SJCRH30 (cell line): ENCODE measurements at places on chromosomes 5 and 9. TPM values are rescaled to one million over a fixed set of nuclear protein-coding genes. Genes with fewer than 3 reads are reported as not detected.

DNA sequence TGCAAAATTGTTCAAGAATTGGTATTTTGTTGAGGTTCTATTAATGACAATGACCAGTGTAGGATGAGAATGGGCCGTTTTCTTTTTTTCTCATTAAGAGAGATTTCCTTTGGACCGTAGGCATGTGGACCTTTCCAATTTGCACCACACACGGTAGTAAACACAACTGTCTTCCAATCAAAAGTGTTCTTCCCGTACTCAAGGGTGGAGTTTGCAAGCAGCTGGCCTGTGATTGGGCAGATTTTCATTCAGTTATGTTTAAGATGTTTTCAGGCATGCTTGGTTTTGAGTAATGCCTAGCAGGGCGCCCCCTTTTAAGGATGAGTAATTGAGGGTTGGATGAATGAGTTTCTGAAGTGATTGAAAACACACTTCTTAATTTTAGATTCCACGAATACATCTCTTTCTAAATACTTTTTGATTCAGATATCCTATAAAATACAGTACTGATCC, 2.5 kb downstream of the KDM3B start:
- no peaks in the 10 kb centered on the region for H3K27me3 ChIP-seq
- H3K27ac ChIP-seq, result no peak overlapping the region
- H3K4me1 ChIP-seq, result peaks cover 12% of the 10 kb centered on the region
- H3K36me3 ChIP-seq, result no peaks in the 10 kb centered on the region

DNA sequence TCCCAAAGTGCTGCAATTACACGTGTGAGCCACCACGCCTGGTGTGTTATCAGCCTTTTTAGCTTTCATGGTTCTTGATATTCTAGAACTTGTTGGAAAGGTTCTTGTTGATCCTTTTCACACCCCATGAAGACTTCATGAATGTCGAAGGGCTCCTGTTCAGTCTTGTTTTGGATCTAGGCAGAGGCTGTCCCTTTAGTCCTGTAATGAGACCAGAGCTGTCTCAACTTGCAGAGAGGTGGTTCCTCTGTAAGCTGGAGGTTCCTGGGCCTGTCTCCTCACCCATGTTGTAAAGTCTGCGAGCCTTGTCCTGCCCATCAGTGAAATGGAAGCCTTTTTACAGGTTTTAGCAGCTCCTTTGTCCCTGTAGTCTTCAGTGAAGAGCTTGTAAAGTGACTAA, 38.2 kb downstream of the PRRC2B start:
- DNase-seq, result no peak
- H3K27me3 ChIP-seq, result no peaks in the 10 kb centered on the region
- H3K36me3 ChIP-seq, result peaks cover 76% of the 10 kb centered on the region
- H3K4me3 ChIP-seq, result no peak overlapping the region
- H3K4me1 ChIP-seq, result peaks cover 10% of the 10 kb centered on the region; the same call in 1 of the 2 replicates
- no peak overlapping the region for H3K27ac ChIP-seq

DNA sequence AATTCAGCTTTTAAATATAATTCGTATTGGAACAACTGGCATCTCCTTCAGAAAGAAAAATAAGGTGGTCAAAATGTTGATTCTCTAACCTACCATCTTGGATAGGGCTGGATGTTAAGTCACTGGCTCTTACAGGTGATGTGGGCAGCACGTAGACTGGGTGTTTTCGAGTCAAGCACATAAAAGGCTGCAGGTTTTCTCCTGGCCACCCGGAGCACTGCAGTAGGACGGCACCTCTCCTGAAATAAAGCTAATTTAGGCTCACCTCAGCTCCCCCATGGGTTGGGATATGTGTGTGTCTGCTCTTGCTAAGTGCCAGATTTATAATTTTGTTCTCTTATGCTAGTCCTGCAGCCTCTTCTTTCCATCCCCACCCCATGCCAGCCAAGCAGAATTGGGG, 80.3 kb downstream of the IQGAP2 start:
- no peak for DNase-seq
- no peak overlapping the region for H3K4me3 ChIP-seq
- H3K36me3 ChIP-seq, result no peaks in the 10 kb centered on the region
- H3K27ac ChIP-seq, result no peak overlapping the region
- peaks cover 4% of the 10 kb centered on the region; the same call in 1 of the 2 replicates for H3K27me3 ChIP-seq

- H3K36me3 ChIP-seq, result peaks cover 9% of the 10 kb centered on the region
- no peak overlapping the region for H3K27ac ChIP-seq
- H3K27me3 ChIP-seq, result no peaks in the 10 kb centered on the region
- H3K4me1 ChIP-seq, result no peaks in the 10 kb centered on the region; the same call in 1 of the 2 replicates
Observed at GRCh38 chr9:94068257-94068656, 16.0 kb upstream of the PTPDC1 start.

- no peak overlapping the region for H3K4me3 ChIP-seq
- H3K36me3 ChIP-seq, result no peaks in the 10 kb centered on the region
- peaks cover 14% of the 10 kb centered on the region for H3K4me1 ChIP-seq
- H3K27me3 ChIP-seq, result no peaks in the 10 kb centered on the region
Observed at GRCh38 chr9:37683531-37684371, 33.0 kb downstream of the FRMPD1 start.

DNA sequence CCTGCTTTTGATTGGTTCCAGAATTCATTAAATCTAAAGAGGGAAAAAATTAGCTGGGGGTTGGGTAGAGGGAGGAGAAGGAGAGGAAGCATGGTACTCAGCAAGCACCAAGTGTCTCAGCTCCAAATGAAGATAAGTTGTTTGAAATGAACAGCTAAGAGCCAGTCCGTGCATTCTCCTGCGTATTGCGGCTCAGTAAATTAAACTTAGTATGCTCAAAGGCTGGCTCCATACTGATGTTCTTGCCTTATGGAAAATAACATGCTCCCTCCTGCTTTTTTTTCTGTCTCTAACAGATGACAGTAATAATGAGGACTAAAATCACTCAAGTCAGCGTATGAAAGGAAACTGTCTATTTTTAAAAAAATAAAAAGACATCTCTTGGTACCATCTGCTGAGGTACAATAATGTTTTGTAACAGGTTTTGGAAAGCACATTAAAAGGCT, 161.0 kb downstream of the SPATA31D1 start:
- H3K4me1 ChIP-seq, result peaks cover 17% of the 10 kb centered on the region
- peak overlapping the region; percentile 12 for H3K27ac ChIP-seq
- no peaks in the 10 kb centered on the region for H3K36me3 ChIP-seq
- H3K4me3 ChIP-seq, result peak overlapping the region; percentile 21

DNA sequence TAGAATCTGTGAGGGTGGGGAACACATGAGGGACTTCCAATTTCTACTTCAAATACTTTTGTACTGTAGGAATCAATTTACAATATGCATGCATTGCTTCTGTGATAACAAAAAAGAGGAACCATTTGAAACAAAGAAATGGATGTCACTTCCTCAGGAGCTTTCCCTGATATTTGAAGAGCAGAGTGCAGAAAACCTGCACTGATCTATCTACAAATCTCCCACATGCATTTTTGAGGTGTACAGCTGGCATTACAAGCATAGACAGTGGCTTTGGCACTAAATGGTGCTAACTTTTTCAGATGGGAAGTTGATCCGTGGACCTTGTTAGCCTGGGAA, 27.7 kb downstream of the YIPF5 start:
- H3K27me3 ChIP-seq, result no peaks in the 10 kb centered on the region
- DNase-seq, result no peak
- H3K4me3 ChIP-seq, result no peak overlapping the region
- H3K36me3 ChIP-seq, result no peaks in the 10 kb centered on the region

Gene NR2F1-AS1
- 11.3 and 12.4 TPM in 2 replicates for total RNA-seq

Gene PPP3R2
- total RNA-seq, result not detected in 2 replicates

DNA sequence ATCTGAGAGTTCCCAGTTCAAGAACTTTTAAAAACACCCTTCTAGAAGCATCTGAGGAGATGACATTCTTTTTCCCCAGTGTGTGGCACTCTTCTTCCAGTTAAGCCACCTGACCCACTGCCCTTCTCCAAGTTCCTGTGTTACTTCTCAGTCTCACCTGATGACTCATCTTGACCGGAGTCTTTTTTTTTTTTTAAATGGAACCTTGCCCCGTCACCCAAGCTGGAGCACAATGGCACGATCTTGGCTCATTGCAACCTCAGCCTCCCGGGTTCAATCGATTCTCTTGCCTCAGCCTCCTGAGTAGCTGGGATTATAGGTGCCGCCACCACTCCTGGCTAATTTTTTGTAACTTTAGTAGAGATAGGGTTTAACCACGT, 224.1 kb upstream of the DAB2 start:
- H3K4me3 ChIP-seq, result no peak overlapping the region
- no peaks in the 10 kb centered on the region for H3K36me3 ChIP-seq
- H3K27me3 ChIP-seq, result 0 out of 2 replicates have a peak, but pooled peaks cover 3% of the 10 kb centered on the region
- no peaks in the 10 kb centered on the region for H3K4me1 ChIP-seq
